ENCODE measurements at places on chromosomes 2 and 18. TPM values are rescaled to one million over a fixed set of nuclear protein-coding genes. Genes with fewer than 3 reads are reported as not detected.

GRCh38 chr2:159267921-159268320, 18.6 kb downstream of the WDSUB1 start:
- no peak overlapping the region for H3K27ac ChIP-seq
- no peak overlapping the region for H3K4me3 ChIP-seq

DNA sequence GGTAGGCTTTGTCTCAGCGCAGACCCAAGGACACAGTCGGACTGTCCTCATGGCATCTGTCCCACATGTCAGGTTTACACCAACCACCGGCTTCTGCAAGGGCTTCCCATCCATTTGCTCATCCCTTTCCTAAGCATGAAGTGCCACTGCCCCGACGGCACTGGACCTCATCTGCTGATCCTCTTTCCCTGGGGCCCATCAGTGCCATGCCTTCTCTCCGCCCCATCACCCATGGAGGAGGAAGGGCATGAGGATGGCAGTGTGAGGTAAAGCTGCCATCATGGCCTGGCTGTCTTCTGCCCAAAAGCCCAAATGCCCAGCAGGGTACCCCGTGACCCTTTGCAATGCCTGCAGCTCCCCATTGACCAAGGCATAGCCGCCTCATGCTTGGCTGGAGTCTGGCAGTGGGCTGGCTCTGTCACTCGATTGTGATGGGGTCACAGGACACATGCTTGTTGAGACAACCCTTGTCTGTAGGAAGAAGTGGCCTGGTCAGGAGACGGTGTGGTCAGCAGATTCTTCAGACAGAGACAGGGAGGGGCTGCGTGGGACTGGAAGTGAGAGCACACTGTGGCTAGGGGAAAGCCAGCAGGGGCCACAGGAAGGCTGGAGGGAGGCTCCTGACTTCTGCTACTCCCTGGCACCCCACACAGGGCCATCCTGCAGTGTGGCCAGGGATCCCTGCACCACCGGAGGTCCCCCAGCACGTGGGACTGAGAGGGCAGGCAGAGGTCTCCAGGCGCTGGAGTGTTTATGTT, 493.7 kb upstream of the HS6ST1 start:
- H3K4me3 ChIP-seq: no peak overlapping the region
- DNase-seq: no peak
- H3K4me1 ChIP-seq: no peaks in the 10 kb centered on the region
- no peaks in the 10 kb centered on the region for H3K36me3 ChIP-seq

DNA sequence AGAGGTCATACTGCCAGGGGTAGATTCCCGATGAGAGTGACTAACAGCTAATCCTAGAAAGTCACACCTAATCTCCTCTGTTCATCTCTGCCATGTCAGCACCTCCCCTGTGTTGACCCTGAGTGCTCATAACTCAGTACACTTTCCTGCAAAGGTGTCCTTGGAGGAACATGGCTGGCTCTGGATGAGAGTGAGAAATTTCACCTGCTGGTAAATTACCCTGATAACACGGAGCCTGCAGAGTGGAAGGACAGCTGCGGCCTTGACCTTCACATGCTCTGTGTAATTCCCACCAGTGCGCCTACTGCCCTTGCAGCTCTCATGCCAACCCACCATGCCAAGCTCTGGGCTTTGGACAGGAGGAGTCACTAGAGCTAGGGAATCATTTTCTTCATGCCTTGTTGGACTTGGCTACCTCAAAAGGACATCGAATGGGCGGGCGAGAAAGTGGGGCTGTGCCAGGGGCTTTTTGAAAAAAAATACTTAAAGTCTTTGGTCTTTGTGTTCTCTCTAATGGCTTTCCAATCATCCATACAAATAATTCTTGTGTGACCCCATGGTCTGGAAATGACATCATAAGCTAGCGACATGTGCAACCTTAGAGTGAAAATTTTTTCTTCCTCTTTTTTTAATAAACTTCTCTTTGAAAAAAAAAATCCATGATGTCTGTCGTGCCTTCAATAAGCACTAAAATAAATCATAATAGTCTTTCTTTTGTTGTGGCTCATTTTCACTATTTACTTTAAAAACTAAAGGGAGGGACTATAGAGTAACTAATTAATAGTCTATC, 319.9 kb downstream of the MYCN start:
- no peaks in the 10 kb centered on the region for H3K36me3 ChIP-seq
- peaks cover 46% of the 10 kb centered on the region for H3K4me1 ChIP-seq
- H3K27me3 ChIP-seq: no peaks in the 10 kb centered on the region
- no peak overlapping the region for H3K27ac ChIP-seq
- no peak overlapping the region for H3K4me3 ChIP-seq

The CFC1 gene
- total RNA-seq: not detected

DNA sequence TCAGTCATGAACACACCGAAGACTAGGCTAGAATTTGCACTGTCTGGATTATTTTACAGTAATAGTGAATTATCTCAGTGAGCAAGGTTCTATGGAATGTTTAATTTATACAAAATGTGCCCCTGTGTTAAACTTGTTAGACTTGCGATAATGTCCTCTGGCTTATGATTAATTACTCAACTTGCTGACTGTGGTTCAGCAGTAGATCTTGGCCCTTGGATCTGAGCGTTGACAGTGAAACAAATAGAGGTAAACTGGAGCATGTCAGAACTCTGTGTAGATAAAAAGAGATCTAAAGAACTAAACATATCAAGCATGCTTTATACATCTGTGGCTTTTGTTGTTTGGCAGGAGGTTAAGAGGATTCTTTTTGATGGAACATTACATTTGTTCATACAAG, 407.6 kb downstream of the DSEL start:
- H3K4me1 ChIP-seq: peaks cover 13% of the 10 kb centered on the region
- DNase-seq: no peak
- H3K27me3 ChIP-seq: no peaks in the 10 kb centered on the region
- H3K4me3 ChIP-seq: no peak overlapping the region
- H3K36me3 ChIP-seq: no peaks in the 10 kb centered on the region
- H3K27ac ChIP-seq: peak overlapping the region; percentile 61

The PLGLB1 gene
- 0.81 TPM for total RNA-seq

- H3K4me3 ChIP-seq: no peak overlapping the region
- H3K4me1 ChIP-seq: peaks cover 18% of the 10 kb centered on the region
- no peaks in the 10 kb centered on the region for H3K27me3 ChIP-seq
- H3K27ac ChIP-seq: no peak overlapping the region
These were observed 104.9 kb downstream of the CDC42EP3 start for GRCh38 chr2:37566517-37566981.

DNA sequence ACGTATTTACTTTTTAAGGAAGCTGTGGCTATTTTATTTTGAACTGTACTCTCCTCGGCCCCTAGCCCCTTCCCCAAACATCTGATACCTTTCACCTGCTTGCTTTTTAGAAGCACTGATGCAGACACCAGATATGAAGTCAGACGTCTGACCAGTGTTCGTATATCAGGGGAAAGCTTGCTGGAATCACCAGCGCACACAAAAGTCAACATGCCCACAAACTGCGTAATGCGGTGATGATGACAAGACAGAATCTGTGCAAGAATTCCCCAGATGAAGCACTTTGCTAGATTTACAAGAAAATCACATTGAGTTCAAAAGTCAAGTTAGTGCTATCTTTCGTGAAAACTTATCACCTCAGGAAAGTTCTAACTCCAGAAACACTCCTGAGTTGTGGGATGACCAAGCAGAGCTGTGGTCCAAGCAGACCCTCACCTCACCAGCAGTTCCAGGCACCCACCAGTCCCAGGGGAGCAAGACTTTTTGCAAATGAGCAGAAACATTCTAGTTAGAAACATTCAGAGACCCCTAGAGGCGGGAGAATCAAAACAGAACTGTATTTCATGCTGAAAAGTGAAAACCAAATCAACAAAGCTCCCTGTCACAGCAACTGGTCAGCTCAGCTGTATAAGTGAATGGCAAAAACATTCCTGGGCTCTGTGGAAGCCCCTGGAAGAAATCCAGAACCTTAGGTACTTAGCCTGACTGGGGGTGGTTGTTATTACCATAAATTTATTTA, 55.7 kb downstream of the INO80C start:
- no peak overlapping the region for H3K27ac ChIP-seq
- H3K4me3 ChIP-seq: no peak overlapping the region

The TMEM247 gene
- total RNA-seq: not detected

DNA sequence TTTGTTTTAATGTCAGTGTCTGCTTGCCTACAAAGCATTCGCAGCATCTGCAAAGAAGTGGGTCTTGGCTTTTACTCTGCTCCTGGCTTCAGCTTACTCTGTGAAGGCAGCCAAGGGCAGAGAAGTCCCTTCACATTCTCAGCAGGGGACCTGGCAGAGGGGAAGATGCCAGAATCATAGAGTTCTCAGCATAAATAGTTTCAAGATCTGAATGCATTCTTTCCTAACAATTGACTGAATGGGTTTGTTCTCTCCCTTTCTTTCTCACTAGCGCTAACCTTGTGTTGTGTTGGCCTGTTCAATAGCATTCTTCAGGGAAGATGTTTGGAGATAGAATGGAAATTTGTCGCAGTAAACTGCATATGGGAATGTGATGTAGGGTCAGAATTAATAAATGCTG, 106.9 kb downstream of the FARSB start:
- H3K36me3 ChIP-seq: no peaks in the 10 kb centered on the region
- no peaks in the 10 kb centered on the region for H3K4me1 ChIP-seq
- no peak for DNase-seq
- H3K4me3 ChIP-seq: no peak overlapping the region
- no peak overlapping the region for H3K27ac ChIP-seq

The DNER gene
- total RNA-seq: 0.15 TPM

DNA sequence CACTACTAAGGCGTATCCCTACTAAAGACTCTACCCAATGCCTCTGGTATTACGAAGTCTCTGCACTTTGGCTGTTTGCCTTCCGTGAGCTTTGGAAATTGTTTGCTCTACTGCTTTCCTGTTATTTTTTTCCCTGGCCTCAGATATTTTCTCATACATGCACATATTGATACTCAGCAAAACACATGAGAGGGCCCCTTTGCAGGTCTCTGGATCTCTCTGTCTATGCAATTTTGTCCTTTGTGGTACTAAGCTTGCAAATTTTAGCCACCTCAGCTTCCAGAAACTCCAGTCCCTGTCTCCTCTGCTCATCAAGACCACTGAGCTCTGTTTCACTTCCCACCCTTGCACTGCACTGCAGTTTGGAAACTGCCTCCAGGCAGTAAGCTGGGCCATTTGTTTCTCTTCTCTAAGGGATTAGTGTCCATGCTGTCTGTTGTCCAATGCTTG, 46.6 kb downstream of the TAF1B start:
- DNase-seq: peak; percentile 73
- no peaks in the 10 kb centered on the region for H3K27me3 ChIP-seq
- H3K36me3 ChIP-seq: peaks cover 42% of the 10 kb centered on the region
- no peak overlapping the region for H3K4me3 ChIP-seq

- peaks cover 3% of the 10 kb centered on the region for H3K4me1 ChIP-seq
- peaks cover 6% of the 10 kb centered on the region for H3K36me3 ChIP-seq
- peak overlapping the region; percentile 91 for H3K4me3 ChIP-seq
- peak; percentile 71 for DNase-seq
These were observed 707 bp downstream of the KRCC1 start for GRCh38 chr2:88054782-88055370.

GRCh38 chr2:134119117-134119712, 134.7 kb upstream of the MGAT5 start:
- peak overlapping the region; percentile 97 for H3K4me3 ChIP-seq
- H3K36me3 ChIP-seq: no peaks in the 10 kb centered on the region
- no peak for DNase-seq
- H3K27ac ChIP-seq: peak overlapping the region; percentile 87
- no peaks in the 10 kb centered on the region for H3K27me3 ChIP-seq

- DNase-seq: no peak
- H3K36me3 ChIP-seq: no peaks in the 10 kb centered on the region
- H3K4me1 ChIP-seq: no peaks in the 10 kb centered on the region
- H3K27me3 ChIP-seq: peaks cover 3% of the 10 kb centered on the region
- no peak overlapping the region for H3K4me3 ChIP-seq
These were observed 1272.8 kb downstream of the SUCLG1 start for GRCh38 chr2:83186105-83186760.

GRCh38 chr18:65754121-65754520, 3.3 kb downstream of the CDH7 start:
- no peaks in the 10 kb centered on the region for H3K36me3 ChIP-seq
- peak overlapping the region; percentile 13 for H3K4me3 ChIP-seq
- DNase-seq: peak; percentile 77
- no peaks in the 10 kb centered on the region for H3K27me3 ChIP-seq
- H3K4me1 ChIP-seq: peaks cover 34% of the 10 kb centered on the region
- peak overlapping the region; percentile 55 for H3K27ac ChIP-seq

- no peaks in the 10 kb centered on the region for H3K36me3 ChIP-seq
- no peaks in the 10 kb centered on the region for H3K4me1 ChIP-seq
- no peak overlapping the region for H3K4me3 ChIP-seq
- no peaks in the 10 kb centered on the region for H3K27me3 ChIP-seq
These were observed 22.9 kb downstream of the EPAS1 start for GRCh38 chr2:46320141-46320567.

The PHOSPHO2 gene
- 4.9 TPM for total RNA-seq

- no peaks in the 10 kb centered on the region for H3K27me3 ChIP-seq
- no peak overlapping the region for H3K4me3 ChIP-seq
- no peaks in the 10 kb centered on the region for H3K36me3 ChIP-seq
- H3K27ac ChIP-seq: no peak overlapping the region
- peak; percentile 80 for DNase-seq
These were observed 58.1 kb downstream of the MYO3B start for GRCh38 chr2:170235860-170236679.

The EMX1 gene
- not detected for total RNA-seq

DNA sequence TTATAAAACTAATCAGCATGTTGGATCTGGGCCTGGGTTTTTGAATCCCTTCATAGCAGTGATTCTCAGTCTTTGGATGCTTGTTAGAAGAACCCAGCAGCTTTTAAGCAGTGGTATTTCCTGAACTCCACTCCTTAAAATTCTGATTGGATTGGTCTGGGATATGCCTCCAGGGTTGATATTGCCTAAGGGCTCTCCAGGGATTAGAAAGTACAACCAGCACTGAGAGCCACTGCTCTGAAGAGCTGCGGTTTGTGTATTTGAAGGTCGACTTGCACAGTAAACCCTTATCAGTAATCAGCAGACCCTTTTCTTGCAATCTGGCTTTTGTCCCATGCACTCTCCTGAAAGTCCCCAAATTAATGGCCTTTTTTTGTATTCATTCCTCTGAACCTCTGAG, 17.0 kb upstream of the RBMS1 start:
- no peaks in the 10 kb centered on the region for H3K36me3 ChIP-seq
- no peaks in the 10 kb centered on the region for H3K27me3 ChIP-seq
- H3K4me1 ChIP-seq: no peaks in the 10 kb centered on the region
- DNase-seq: peak; percentile 30
- H3K27ac ChIP-seq: no peak overlapping the region

DNA sequence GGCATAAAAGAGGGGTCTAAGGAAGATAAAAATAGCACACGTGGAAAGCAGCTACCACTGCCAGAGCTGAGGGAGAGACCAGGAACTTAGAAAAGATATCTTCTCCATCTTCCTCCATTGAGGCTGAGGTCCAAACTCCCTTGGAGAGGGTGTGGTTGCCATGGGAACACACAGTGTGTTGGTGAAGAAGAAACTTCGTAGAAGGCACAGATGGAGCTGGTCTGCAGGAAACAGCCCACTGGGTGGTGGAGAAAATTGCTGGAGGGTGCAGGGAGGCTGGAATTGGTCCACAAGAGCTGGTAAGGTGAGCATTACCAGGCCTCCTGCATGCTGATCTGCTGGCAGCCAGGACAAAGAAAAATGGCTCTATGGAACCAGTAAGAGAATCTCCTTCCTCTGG, 191.0 kb downstream of the HRH4 start:
- H3K4me1 ChIP-seq: peaks cover 10% of the 10 kb centered on the region
- H3K27me3 ChIP-seq: no peaks in the 10 kb centered on the region
- H3K4me3 ChIP-seq: no peak overlapping the region
- no peaks in the 10 kb centered on the region for H3K36me3 ChIP-seq
